ENCODE measurements at places on chromosomes 5 and 9.
A peak's percentile ranks its signal among the peaks of the same experiment; 100 is the strongest.

GRCh38 chr9:28135549-28135948 lies 562.3 kb upstream of the C9orf72 start:
- no peak for DNase-seq

- no peak for DNase-seq
These were observed 457 bp upstream of the CDH18 start for GRCh38 chr5:19988457-19988856.

GRCh38 chr5:55416306-55416705 lies 108.5 kb downstream of the MTREX start:
- DNase-seq: no peak

- no peak for DNase-seq
These were observed 19.1 kb downstream of the LPCAT1 start for GRCh38 chr5:1504617-1505016.

DNA sequence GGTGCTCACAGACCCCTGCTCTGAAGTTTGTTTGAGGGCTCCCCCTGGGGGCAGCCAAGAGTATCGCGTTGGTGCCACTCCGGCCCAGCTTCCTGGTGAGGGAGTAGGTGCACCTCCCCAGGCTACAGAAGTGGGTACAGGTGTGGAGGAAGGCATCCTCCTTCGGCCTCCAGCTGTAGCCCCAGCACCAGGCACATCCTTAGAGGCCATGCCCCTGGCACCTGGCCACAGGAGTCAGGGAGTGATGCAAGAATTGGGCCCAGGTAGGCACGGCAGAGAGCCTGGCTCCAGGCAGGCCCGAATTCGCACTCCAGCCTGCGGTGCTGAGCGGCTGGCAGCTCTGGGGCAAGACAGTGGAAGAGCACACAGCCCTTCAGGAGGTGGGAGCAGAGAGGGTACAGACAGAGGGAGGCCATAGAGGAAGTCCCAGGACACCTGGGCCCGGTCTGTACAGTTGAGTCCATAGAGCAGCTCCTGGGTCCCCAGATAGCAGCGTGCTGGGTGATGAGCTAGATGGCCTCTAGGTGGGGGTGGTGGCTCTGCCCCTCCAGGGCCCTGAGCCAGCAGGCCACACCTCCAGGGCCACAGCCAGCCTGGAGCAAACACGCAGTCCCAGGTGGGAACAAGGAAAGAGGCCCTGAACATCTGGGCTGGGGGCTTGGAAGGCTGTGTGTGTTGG lies 2.4 kb downstream of the SAPCD2 start:
- peak; percentile 78 for DNase-seq

GRCh38 chr5:142819292-142819691 lies 49.1 kb downstream of the ARHGAP26 start:
- DNase-seq: no peak

- no peak for DNase-seq
These were observed 8.4 kb upstream of the CREBRF start for GRCh38 chr5:173047838-173048105.

DNA sequence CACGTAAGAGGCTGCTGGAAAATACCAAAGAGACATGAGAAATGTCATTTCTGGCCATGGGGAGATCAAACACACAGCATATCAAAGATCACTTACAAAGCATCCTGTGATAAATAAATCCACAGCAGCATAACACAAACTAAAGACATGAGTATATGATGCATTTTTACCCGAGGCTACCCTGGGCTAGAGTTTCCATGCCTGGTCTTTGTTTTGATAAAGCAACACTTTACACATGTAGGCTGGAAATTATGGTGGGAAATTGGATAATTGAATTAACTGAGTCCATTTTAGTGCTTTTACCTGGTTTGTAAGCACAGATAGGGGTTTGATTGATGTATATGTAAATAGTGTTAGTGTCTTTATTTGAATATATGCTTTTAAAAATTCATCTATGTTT lies 288.4 kb downstream of the AOPEP start:
- DNase-seq: no peak

DNA sequence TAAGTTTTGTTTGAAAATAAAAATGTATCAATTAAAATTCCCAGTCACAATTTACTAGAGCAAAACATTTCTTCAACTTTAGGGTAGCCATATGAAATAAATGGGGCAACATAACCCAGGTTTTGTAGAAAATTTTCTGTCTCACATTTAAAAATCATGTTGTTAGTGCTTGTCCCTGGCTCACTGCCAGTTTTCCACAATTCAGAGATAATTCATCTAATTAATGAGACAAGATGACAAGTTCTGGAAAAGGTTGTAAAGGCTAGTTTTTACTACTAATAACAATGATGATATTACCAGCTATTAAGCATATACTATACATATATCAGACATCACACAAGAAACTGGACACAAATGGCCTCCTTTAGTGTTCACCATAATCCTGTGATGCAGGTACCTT lies 45.9 kb downstream of the MEGF9 start:
- no peak for DNase-seq

Measured in stimulated activated CD4-positive, alpha-beta T cell treated with anti-CD3 and anti-CD28 coated beads, Interleukin-2, amount 100 ng/mL, for 4 hours (primary cell).